ENCODE measurements at places on chromosomes 3 and 15.

DNA sequence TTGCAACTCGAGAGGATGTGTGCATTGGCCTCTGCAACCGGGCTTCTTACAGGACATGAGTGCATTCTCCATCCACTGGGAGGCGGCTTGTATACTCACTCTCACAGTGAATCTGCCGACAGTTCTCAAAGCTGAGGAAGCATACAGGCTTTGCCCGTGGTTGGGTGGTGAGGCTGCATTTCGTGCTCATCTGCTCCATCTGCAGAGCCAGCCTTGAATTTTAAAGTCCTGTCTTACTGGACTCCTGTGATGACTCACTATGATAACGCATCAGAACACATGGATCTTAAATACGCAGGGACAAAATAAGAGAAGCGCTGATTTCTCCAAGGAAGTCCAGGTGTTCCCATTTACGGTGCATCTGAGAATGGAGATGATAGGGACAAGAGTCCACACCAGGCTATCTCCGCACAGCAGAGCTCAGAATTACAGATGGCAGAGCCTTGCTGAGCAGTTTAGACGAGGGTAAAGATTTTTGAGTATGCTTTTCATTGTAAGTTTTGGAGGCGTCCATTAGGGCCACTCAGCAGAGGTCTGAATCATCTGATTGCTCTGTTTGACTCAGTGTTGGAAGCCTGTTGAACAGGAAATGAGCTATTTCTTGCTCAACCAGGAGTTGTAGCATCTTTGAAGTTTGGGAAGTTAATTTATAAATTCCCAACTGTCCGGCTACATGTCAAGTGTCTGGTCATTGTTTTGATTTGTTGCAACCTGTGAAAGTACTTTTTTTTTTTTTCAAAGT, 87.1 kb downstream of the GABRG3 start:
- H3K4me1 ChIP-seq: no peaks in the 10 kb centered on the region
- no peak overlapping the region for H3K4me3 ChIP-seq
- H3K36me3 ChIP-seq: no peaks in the 10 kb centered on the region
- no peak overlapping the region for H3K27ac ChIP-seq

DNA sequence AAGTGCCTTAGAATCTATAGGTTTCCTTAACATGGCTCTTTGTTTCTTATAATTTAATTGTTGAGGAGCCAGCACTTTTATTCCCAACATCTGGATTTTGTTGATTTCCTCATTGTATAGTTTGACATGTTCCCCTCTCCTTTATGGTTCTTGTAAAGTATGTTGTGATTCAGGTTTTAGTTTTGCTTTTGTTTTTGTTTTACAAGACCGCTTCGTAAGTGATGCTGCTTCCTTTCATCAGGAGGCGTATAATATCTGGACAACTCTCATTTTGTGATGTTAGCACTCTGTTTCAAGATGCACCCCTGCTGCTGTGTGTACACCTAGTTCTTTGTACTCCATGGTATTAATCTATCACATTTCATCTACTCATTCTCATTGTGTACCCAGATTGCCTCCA, 48.7 kb downstream of the SLC49A4 start:
- no peak overlapping the region for H3K4me3 ChIP-seq
- no peaks in the 10 kb centered on the region for H3K36me3 ChIP-seq
- no peak for DNase-seq
- no peak overlapping the region for H3K27ac ChIP-seq
- no peaks in the 10 kb centered on the region for H3K4me1 ChIP-seq

DNA sequence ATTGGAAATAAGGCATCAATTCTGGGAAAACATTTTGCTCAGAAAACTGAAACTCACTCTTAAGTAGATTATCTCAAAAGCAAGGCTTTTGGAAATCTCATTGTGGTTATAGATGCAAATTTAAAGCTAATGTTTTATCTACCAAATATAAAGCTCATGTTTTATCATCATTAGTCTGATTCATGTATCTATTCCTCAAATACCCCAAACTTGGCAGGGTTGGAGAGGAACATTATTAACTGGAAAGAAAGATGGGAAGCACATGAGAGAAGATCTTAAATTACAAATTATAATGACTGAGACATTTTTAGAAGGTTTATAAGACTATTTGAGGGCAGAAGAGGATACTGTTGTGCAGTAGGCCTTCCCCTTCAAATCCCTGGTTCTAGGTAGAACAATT, 137.3 kb upstream of the TGFBR2 start:
- no peak overlapping the region for H3K27ac ChIP-seq
- peaks cover 5% of the 10 kb centered on the region for H3K4me1 ChIP-seq
- H3K27me3 ChIP-seq: no peaks in the 10 kb centered on the region
- H3K36me3 ChIP-seq: no peaks in the 10 kb centered on the region
- DNase-seq: no peak

DNA sequence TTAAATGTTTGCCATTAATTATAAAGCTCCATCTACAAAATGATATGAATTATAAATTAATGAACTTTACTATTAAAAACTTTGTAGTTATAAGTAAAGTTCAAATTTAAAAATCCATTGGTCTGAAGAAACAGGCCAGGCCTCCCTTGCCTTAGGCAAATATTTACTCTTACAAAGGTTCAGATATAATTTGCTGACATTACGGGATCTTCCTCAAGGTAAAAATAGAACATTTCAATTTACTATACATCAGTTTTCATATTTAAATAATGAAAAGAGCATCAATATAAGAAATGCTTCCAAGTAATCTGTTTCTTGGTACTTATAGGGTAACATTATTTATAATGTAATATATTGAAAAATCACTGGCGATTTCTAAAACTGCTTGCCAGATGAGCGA, 3.7 kb downstream of the CMTM6 start:
- no peaks in the 10 kb centered on the region for H3K4me1 ChIP-seq
- H3K27ac ChIP-seq: no peak overlapping the region
- DNase-seq: no peak
- no peaks in the 10 kb centered on the region for H3K36me3 ChIP-seq

GRCh38 chr15:91099616-91099994, 452 bp upstream of the SV2B start:
- peak overlapping the region; percentile 51 for H3K4me3 ChIP-seq
- no peaks in the 10 kb centered on the region for H3K36me3 ChIP-seq
- H3K4me1 ChIP-seq: peaks cover 25% of the 10 kb centered on the region
- no peak overlapping the region for H3K27ac ChIP-seq

DNA sequence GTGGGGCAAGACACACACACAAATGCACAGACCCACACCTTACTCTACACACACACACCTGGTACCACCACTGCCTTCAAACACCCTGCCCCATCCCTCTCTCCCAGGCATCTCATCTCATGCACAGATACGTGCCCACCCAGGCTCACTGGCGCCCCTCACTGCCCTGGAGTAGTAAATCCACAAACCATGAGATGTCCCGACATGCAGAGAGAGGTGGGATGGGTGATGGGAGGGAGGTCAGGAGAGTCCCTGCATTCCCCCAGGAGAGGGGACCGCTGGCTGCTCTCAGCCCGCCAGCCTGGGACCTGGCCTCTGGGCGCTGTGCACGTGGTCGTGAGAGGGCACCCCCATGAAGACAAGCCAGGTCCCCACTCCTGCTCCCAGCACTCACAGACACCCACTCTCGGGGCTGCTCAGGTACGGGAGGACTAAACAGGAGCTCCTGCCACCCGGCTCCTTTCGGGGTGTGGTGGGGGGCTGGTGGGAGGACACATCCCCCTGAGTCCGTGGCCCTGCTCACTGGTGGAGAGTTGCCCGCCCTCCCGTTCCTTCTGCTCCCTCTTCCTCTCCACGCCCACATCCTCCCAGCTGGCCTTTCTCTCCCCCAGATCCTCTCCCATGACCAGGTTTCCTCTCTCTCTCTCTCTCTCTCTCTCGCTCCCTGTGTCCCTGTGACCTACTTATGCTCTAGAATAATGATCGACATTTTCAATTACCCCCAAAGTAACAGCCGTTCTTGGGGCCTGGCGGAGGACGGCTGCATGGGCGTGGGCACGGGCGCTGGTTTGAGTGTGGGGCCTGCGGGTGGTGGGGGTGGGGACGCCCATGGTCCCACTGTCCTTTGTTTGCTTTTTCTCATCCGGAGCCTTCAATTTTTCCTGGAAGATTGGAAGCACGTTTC, 18.9 kb upstream of the CSPG4 start:
- H3K4me3 ChIP-seq: no peak overlapping the region
- no peak for DNase-seq
- no peak overlapping the region for H3K27ac ChIP-seq
- H3K27me3 ChIP-seq: no peaks in the 10 kb centered on the region
- peaks cover 26% of the 10 kb centered on the region for H3K4me1 ChIP-seq

DNA sequence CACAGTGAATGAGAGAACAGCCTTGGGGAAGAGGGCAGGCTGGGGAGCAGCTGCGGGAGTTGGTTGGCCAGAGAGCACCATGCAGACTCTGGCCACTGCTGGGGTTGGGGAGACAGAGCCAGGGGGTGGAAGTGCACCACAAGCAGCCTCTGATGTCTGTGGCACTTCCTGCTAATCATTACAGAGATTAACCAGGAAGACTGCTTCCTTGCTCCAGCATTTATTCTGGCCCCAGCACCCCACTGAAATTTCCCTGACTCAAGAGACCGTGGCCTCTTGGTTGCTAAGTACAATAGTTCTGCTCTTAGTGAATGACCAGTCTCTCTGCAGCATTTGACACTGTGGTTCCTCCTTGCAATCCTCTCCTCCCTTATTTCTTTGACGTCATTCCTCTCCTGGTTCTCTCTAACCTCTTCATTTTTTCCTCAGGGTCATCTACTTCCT, 266.2 kb upstream of the ROPN1 start:
- H3K36me3 ChIP-seq: no peaks in the 10 kb centered on the region
- no peaks in the 10 kb centered on the region for H3K27me3 ChIP-seq
- H3K4me3 ChIP-seq: no peak overlapping the region
- H3K27ac ChIP-seq: peak overlapping the region; percentile 62

- DNase-seq: no peak
- H3K4me3 ChIP-seq: no peak overlapping the region
- H3K27ac ChIP-seq: no peak overlapping the region
- H3K4me1 ChIP-seq: no peaks in the 10 kb centered on the region
- H3K36me3 ChIP-seq: no peaks in the 10 kb centered on the region
- no peaks in the 10 kb centered on the region for H3K27me3 ChIP-seq
Measured at GRCh38 chr3:127560051-127560787, 30.3 kb downstream of the TPRA1 start.

- H3K27me3 ChIP-seq: no peaks in the 10 kb centered on the region
- no peaks in the 10 kb centered on the region for H3K36me3 ChIP-seq
- H3K4me3 ChIP-seq: no peak overlapping the region
- H3K27ac ChIP-seq: no peak overlapping the region
- no peak for DNase-seq
Measured at GRCh38 chr3:134838599-134838998, 43.5 kb downstream of the EPHB1 start.

GRCh38 chr3:12299026-12299425, 10.2 kb downstream of the PPARG start:
- H3K36me3 ChIP-seq: no peaks in the 10 kb centered on the region
- no peak for DNase-seq
- H3K4me1 ChIP-seq: peaks cover 17% of the 10 kb centered on the region
- no peaks in the 10 kb centered on the region for H3K27me3 ChIP-seq
- H3K4me3 ChIP-seq: no peak overlapping the region

DNA sequence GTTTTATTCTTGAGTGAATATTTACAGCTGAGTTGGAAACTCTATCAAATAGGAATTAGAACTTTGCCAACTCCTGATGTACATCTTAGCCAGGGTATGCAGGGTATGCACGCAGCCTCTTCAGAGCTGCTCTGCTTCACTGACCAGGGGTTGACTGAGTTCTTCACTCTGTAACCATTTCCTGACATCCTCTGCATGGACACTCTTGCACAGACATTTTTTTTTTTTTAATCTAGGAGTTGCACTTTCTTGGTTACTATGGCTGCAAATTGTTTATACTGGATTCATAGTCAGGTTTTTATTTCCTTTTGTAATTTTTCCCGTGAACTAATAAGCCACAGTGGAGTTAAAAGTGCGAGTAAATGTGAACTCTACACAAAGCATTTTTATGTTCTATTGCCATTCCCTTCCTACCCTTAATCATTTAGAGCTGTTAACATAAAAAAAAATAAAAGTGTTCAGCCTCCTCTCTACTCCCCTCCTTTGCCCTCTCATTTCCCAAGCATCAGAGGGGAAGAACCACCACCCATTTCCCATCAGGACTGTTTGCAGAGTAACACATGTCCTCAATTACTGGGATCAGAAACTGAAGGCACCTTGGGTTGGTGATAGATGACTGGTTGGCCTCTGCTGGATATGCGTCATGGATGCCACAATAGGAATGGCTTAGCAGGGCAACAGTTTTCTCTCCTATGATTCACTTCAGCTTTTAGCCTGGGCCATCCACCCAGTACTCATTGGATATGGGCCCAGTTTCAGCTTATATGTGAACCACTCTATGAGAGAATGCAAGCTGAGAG, 54.0 kb downstream of the DUT start:
- no peaks in the 10 kb centered on the region for H3K36me3 ChIP-seq
- no peak overlapping the region for H3K4me3 ChIP-seq
- no peak for DNase-seq
- peak overlapping the region; percentile 86 for H3K27ac ChIP-seq
- peaks cover 44% of the 10 kb centered on the region for H3K4me1 ChIP-seq

GRCh38 chr3:35789042-35789831, 149.9 kb downstream of the ARPP21 start:
- H3K27me3 ChIP-seq: no peaks in the 10 kb centered on the region
- H3K4me3 ChIP-seq: no peak overlapping the region

Data from esophagus squamous epithelium (tissue), 5 donors.